ENCODE measurements at places on chromosomes 6 and 20.

GRCh38 chr6:3742076-3742425, 9.5 kb downstream of the PXDC1 start:
- peak; percentile 40 for DNase-seq

DNA sequence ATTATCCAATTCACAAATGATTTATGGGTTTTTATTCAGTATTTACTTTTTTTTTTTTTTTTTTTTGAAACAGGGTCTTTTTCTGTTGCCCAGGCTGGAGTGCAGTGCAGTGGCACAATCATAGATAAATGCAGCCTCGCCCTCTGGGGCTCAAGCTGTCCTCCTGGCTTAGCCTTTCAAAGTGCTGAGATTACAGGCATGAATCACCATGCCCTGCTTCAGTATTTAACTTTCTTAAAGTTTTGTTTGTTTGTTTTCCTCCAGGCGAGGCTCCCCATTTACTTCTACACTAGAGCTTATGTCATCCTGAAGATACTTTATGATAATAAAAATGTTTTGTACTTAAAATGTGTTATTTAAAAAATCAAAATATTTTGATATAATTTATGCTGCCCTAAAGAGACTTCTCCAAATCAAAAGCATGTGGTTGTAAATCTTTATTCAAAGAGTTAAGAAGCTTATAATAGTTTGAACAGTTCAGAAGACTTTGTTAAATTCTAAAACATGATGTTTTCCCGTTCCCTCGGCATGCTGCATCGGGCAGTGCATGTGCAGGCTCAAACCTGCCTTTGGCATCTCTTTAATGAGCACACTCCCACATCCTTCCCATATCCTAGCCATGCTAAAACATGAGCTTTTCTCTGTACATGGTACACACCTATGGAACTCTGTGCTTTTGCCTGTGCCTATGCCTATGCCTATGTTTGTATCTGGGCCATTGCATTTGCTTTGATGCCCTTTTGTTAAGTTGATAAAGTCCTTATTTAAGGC, 11.0 kb downstream of the SMPDL3A start:
- no peak for DNase-seq

- DNase-seq, result no peak
Observed at GRCh38 chr6:168715643-168716481, 274.9 kb downstream of the SMOC2 start.

GRCh38 chr6:125839471-125839870, 48.7 kb downstream of the NCOA7 start:
- DNase-seq, result peak; percentile 30

- DNase-seq, result no peak
Observed at GRCh38 chr20:37111926-37112455, 16.2 kb upstream of the RBL1 start.

DNA sequence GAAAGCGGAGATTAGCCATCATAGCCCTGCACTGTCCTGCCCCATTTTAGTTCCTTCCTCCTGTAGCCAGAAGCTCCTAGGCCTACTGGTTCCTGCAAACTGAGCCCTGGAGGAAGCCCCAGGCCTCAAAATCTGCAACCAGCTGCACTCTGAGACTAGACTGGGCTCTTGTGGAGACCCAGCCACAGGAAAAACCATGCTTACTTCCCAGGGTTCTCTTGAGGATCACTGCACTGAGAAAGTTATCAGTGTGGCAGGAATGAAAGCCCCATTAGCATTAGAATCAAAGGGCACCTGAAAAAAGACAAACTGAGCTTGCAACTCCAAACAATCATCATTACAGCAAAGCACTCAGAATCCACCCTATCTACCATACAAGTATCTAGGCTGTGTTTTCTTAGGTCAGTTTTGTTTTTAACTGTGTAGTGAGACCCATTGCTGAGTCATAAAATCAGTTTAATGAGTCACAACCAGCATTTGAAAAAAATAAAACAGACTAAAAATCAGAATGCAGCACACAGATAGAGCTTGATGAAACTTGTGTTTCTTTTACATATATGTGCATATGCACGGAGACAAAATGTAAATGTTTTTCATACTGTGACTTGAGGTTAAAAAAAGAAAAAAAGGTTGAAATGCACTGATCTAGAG, 91.0 kb downstream of the UNC5CL start:
- DNase-seq, result no peak
